MM.1S (cell line): ENCODE measurements at places on chromosomes 2 and 18.

DNA sequence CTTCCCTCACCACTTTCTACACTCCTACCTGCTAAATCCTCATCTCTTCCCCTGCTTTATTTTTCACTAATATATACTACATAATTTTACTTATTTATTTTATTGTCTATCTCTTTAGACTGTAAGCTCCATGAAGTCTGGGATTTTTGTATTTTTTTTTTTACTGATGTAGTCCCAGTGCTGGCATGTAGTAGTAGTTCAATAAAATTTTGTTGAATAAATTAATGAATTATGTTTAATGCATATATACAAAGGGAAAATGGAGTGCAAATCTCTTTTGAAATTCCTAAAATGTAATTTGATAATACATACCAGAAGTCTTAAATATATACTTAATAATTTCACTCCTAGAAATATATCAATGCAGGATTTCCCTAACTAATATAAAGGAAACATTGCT lies 7.1 kb upstream of the NABP1 start:
- no peak for DNase-seq

DNA sequence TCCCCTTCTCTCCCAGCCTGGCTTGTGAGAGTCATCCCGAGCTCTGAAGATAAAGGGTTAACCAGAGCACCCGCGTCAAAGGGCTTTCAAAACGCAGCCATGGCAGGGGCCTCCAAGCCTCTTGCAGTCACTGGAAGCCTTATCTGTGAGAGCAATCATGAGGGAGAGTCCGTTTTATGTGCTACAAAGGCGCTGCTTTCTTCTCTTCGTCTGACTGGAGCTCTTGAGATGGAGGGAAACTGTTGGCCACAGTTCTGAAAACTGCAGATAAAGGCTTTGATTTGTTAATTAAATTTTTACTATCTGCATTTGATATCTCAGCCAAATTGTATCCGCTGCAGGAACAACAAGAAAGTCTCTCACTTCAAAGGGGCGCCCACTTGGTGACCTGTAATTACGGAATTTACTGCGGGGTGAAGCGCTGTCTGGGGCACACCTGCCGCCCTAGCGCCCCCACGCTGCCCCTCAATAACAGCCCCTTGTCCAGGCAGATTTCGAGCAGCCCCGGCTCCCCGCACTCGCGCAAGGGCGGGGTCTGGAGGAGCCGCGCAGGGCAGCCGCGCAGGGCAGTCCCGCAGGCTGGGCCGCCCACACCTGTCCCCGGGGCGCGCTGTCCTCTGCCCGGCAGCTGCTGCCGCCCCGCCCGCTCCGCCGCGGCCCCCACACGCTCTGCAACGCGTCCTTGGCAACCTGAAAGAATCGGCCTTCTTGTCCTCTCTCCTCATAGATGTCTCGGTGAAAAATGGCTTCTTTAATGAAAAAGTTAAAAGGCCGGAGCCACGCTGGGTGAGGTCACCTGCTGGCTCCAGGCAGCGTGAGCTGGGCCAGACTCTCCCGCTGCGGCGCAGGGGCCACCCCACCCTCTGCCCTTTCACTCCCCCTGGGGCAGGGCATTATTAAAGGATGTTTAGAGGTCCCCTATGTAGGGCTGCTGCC lies 217.9 kb downstream of the VAPA start:
- no peak for DNase-seq

DNA sequence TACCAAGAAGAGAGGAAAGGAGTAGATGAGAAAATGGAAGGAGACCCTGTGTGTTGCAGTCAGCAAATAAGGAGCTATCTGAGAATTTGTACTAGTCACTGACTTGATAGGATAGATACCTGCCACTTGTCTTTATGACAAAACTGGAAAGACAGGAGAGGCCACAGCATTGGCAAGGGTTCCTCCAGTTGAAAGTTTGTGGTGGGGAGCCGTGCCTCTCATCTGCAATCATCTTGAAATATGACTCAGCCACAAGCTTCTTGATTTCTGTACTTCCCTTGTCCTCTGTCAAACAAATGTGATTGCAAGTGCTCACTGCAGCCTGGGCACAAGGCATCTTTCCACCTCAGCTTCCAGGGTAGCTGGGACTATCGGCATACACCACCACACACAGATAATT lies 99.1 kb downstream of the GREB1L start:
- no peak for DNase-seq

GRCh38 chr2:230723363-230723762 lies 10.7 kb downstream of the CAB39 start:
- DNase-seq, result no peak

DNA sequence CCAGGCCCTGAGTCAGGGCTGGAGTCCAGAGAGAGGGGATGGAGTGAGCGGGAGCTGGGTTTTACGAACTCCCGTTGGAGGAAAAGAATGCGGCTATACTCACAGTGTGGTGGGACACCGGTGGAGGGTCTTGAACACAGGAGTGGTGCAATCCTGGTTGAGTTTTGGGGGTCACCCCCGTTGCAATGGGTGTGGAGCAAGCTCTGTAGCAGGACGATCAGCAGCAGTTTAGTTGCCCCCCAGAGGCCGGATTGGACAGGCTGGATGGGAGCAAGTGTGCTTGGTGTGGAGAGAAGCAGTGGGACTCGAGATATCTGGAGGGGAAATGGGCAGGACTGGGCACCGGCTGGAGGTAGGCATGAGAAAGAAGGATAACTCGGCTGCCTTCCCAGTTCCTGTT lies 72.3 kb upstream of the TWIST2 start:
- no peak for DNase-seq

- DNase-seq, result no peak
These were observed 554.4 kb upstream of the LRRTM1 start for GRCh38 chr2:80858965-80859364.

DNA sequence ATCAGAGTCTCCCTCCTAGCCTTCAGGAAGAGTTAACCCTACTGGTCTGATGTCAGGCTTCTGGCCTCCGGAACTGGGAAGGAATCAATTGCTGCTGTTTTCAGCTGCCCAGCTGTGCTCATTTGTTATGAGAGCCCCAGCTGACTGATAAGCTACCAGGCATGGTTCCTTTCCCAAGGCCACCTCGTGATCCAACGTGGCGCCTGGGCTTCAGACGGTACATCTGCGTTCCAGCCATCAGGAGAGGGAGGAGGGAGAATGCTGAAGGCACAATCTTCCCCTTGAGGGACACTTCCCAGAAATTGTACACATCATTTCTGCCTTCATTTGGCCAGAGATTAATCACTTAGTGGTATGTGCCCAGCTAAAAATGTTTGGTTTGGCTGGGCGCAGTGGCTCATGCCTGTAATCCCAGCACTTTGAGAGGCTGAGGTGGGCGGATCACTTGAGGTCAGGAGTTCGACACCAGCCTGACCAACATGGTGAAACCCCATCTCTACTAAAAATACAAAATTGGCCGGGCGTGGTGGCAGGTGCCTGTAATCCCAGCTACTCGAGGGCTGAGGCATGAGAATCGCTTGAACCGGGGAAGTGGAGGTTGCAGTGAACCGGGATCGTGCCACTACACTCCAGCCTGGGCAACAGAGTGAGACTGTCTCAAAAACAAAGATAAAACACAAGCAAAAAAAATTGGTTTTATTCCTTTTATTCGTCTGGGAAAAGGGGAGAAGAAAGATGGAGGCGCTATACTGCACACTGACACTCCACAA lies 10.5 kb upstream of the ARMC9 start:
- no peak for DNase-seq

DNA sequence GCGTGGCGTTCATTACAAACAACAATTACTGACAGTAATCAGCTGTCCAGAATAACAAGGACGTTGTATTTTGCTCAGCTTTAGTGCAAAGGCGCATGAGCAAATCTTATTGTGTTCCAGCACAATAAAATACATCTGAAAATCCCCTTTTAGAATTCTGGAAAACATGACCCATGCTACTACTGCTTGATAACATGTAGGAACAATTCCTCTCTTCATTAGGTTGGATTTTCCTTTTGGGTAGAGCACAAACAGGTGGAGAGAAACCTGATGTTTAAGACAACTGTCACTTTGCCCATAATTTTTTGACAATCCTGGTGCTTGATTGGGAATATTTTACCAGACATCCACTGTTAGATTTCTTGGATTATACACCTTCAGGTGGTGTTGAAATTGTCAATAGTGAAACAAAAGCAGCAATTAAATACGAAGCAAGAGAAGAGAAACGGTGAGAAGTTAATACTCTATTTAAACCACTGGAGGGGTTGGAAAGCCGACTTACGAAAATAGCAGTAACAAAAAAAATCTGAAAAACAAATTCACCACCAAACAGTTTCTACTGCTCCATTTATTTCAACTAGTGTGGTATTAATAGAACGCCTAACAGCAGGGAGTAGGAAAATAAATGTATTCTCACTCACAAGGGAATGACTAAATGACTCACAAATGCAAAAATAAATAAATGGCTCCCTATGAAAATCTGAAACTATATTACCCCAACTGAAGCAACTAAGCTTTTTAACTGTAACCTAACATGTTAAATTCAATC lies 102.7 kb downstream of the CPO start:
- no peak for DNase-seq

GRCh38 chr2:142858961-142859360 lies 18.5 kb upstream of the KYNU start:
- no peak for DNase-seq

DNA sequence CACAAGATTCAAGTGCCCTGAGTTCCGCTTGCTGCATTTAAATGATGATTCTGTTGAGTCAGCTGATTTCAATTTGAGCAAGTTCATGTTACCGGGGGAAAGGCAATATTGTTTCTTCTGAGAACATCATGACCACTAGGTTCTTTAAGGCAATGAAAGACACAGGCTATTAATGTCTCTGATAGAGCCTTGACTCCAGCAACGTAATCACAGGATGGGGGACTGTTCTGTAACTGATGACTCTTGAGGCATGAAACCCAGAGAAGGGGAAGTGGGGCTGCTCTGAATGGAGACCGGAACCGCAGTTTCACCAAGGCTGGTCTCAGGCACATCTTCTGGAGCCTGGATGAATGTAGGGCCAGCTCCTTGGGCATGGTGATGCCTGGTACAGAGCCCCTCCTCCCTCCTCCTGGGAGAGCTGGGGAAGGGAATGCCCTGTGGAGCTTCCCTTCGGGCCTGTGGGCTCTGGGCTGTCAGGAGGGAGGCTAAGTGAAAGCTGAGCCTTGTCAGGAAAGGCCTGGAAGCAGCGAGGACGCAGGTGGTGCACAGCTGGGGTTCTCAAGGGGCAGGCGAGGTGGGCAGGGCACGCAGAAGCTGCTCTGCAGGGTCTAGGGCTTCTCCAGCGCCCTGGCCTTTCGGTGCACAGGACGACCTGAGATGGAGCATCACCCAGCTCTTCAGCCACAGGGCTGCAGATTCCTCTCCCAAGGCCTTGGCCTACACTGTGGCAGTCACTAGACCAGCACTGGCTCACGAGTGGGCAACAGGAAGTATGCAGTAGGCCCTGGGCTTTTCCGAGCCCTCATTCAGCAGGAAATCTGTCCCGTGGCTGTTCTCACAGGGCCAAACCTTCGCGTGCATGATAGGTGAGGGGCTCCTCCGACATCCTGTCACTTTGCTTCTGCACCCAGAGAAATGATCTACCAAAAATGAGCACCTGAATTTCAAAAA lies 36.6 kb upstream of the PRLH start:
- peak; percentile 79 for DNase-seq

- DNase-seq, result no peak
These were observed 64.0 kb upstream of the DNMT3A start for GRCh38 chr2:25405611-25406295.

- DNase-seq, result no peak
These were observed 250.5 kb downstream of the NYAP2 start for GRCh38 chr2:225650041-225650440.

DNA sequence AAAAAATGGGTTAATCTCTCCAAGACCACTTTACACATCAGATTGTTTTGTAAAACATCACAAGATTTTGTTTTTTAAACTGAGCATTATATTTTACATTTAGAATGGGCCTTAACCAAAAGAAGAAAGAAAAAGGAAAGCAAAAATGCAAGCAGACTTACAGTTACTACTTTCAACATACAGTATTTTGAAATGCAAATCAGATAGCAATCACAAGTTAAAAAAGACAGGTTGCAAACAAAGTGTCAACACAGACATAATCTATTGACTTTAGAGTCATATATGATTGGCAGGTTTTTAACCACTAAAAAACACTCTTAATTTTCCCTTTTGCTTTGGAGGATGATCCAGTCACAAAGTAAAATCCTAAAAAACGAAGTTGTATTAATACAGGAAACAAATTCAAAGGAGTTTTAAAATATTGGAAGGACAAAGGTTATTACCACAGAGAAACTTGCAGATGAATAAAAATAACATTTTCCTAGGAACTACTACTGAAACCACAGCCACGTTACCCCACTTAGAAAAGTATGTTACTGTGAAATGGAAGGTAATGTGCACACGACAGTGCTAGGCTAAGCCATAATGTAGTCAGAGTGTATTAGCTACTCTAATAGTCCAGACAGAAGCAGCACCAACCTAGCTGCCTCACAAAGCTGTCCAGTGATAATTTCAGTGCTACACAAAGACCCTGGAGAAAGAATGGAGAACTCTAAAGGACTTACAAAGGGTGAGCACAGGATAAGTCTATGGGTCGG lies 22.9 kb downstream of the DARS1 start:
- no peak for DNase-seq

- no peak for DNase-seq
These were observed 187.9 kb upstream of the HS6ST1 start for GRCh38 chr2:128506534-128506933.

DNA sequence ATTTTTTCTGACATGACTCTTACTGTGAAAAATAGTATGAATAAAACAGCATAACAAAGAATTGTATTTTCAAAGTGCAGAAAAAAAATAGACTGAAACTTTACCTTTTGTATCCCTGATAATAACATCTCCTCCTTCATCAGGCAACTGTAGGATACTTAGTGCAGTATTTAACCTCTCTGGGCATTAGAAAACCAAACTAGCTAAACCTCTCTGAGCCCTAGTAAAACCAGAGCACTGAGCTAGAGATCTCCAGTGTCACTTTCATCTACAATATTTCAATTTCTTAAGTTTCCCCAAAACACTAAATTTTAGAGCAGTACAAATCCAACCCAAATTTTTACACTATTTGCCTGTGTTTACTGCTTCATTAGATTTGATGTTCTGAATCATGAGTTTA lies 594.0 kb upstream of the LINC00305 start:
- no peak for DNase-seq

DNA sequence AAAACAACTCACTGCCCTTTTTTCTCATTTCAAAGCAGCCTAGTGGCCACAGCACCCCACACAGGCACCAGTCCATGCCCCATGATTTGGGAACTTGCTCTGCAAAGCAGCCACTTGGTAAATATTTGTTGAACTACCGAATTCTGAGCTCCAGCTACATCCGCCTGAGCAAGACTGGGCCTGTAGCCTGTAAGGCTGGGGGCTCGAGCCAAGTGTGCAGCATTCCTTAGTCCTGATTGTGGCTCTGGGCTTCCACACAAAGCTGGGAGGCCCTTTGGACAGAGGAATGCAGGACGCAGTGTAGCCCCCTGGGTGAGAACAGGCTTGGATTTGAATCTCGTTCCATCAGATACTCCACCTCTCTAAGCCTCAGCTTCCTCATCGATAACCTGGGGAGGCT lies 88.4 kb downstream of the ACTR2 start:
- DNase-seq, result no peak

GRCh38 chr18:4242431-4243161 lies 212.5 kb downstream of the DLGAP1 start:
- DNase-seq, result no peak
